ENCODE measurements at places on chromosomes 7 and 10.

GRCh38 chr10:58107506-58107905 is 160.2 kb downstream of the IPMK start:
- DNase-seq: no peak

DNA sequence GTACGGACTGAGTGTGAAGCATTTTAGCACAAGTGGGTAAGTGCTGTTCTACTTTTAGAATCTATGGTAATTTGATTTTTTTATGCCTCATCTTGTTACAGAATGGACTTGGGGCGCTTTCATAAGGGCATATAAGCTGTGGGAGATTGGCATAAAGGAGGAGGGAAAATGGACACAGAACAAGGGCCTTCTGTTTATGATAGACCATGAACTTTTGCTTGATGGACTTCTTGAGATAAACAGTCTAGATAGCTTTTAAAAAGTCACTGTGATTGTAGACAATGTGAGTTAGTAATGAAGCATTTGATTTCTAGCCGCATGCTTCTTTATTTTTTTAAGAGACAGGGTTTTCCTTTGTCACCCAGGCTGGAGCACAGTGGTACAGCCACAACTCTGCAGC is 2.0 kb downstream of the ZSCAN21 start:
- DNase-seq: no peak

DNA sequence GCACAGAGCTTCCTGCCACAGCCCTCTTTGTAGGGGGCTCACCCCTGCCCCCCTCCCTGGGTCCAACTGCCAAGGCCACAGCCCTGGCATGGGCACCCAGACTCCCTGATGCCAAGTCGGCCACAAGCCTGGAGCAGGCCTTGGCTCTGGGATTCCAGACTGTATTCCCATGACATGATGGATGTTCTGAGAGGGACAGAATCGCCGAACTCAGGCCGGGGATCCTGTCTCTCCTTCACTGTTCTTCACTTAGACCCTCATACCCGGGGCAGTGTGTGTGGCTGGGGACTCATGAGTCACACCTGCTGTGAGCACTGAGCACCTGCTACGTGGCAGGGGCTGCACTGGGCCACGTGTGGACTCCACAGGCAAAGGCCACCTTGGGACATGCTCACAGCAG is 7.9 kb downstream of the CALML5 start:
- no peak for DNase-seq

DNA sequence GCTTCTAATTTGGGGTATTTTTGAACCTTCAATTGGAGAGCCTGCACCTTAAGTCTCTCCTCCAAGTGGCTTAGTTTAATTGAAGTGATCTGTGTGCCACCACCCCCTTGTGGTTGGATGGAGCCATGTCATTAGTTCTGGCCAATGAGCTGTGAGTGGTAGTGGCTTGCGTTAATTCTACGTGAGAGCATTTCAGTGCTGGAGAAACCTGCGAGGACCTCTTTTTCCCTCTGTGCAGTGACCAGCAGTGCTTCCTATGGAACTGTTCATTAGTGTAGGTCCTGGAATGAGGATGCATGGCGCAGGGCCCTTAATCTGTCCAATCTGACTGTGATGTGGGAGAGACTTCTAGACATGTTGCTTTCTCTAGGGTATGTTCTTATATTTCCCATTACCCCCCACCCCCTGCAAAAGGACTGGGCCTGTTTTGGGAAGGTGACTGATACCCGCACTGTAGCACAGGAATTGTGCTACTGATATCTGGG is 3.8 kb downstream of the HILPDA start:
- no peak for DNase-seq

- no peak for DNase-seq
These were observed 20.0 kb upstream of the MKLN1 start for GRCh38 chr7:131307627-131308026.

GRCh38 chr7:122887848-122888247 is 1.6 kb upstream of the CADPS2 start:
- DNase-seq: no peak

DNA sequence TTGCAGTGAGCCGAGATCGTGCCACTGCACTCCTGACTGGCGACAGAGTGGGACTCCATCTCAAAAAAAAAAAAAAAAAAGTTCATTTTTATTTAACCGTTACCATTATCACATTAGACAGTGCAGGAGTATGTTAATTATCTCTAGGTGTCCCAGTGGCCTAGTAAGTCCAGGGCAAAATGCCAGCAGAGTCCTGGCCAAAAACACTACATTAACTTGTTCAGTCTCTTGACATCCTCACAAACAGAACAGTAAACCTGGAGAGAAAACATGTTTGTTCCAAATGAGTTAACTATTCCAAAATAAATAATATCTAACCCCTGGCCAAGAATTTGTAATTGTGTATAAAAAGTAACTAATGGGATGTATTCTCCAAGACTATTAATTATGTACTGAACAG is 43.2 kb downstream of the PTPRZ1 start:
- DNase-seq: peak; percentile 39

DNA sequence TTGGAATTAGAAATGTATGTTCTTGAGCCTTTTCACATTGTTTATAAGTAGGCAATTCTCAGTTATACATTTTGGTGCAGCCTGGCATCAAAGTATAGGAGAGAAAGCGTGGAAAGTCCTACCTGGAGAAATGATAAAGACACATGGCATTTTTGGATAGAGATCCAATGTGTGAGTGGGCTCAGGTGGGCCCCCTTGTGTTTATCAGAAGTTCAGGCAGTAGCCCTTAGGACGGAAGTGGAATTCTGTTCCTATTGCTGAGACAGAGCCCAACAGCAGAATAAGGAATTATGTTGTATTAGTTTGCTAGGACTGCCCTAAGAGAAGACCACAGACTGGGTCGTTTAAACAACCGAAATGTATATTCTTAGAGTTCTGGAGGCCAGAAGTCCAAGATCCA is 85.2 kb upstream of the AMPH start:
- DNase-seq: no peak

GRCh38 chr10:90959826-90960225 is 38.9 kb upstream of the ANKRD1 start:
- DNase-seq: no peak

GRCh38 chr7:116544487-116544886 is 19.7 kb downstream of the CAV1 start:
- no peak for DNase-seq

DNA sequence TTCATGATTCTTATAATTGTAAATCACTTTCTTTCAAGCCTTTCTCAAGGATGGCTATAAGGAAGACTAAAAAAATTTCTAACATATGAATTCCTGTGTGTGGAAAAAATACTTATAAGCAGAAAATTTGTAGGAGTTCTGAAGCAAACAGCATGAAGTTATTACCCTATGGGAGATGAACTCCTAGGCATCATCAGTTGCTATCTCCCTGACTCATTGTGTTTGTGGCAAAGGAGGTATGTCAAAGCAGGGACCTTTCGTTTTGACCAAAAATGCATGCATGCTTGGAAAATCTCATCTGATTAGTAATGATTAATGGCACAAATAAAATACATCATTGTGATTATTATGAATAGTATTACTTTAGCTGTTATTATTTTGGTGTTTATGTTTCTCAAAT is 59.4 kb downstream of the CALCR start:
- DNase-seq: no peak

- no peak for DNase-seq
These were observed 119.9 kb downstream of the WDR37 start for GRCh38 chr10:1175956-1176565.

DNA sequence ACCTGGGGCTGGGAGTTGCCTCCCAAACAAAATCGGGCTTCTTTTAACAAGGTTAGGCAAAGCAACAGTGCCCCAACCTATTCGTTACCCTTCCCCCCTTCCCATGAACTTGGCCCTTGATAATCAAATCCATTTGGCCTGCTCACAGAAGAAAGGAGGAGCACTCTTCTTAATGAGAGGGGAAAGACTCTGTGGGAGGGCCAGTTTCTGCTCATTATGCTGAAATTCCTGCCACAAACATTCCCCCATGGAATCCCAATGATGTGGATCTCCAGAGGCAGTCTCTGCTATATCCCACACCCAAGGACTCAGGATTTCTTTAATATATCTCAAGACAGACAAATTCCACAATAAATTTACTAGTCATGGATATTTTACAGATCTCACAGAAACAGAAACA is 43.0 kb downstream of the LSM5 start:
- no peak for DNase-seq

DNA sequence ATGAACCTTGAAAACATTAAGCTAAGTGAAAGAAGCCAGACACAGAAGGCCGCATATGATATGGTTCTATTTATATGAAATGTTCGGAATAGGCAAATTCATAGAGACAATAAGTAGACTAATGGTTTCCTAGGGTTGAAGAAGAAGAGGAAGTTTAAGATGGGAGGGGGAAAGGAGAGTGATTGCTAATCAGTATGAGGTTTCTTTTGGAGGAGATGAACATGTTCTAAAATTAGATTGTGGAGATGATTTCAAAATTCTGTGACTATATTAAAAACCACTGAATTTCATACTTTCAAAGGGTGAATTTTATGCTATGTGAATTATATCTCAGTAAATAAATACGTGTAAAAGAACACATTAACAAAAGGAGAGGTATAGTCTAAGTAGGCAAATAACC is 176.4 kb upstream of the HPS1 start:
- no peak for DNase-seq

- no peak for DNase-seq
These were observed 139.8 kb downstream of the MYOF start for GRCh38 chr10:93342366-93342765.

DNA sequence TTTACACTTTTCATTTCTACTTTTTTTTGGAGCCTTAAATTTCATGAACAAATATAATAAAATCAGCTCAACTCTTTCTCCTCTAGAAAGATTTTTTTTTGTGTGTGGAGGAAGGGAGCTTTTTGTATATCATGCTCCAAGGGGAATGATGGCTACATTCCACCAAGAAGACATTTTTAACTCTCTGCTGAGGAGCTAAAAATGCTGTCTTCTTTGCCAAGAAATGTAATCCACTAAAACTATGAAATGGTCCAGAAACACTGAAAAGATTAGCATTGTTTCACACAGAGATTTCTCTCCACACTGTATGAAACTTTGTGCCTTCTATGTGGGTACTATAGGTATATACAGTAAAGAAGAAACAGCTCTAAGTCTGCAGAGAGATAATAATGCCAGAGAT is 74.1 kb upstream of the ANK3 start:
- no peak for DNase-seq

DNA sequence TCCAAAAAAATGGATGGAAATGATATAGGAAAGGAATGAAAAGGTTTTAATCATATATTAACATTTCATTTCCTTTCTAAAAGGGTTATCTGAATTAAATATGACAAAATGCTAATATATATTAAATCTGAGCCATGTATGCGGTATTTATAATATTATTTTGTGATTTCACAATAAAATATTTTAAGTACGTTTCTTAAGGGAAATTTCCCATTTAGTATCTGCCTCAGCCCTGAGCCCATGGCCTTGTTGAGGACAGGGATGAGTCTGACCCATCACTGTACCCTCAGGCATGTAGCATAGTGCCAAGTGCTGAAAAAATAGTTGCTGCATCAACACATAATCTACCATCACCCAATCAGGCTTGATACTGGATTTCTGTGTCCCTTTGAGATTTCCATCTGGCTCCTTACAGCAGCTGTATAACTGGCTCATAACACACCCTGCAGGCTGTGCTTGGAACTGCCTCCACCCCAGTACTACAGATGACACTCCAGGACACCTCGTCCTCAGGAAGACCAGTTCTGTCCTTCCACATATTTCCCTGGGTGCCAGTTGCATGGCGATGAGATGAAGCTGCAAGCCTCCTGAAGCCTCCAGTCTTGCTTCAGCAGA is 59.4 kb upstream of the ASAH2 start:
- no peak for DNase-seq

DNA sequence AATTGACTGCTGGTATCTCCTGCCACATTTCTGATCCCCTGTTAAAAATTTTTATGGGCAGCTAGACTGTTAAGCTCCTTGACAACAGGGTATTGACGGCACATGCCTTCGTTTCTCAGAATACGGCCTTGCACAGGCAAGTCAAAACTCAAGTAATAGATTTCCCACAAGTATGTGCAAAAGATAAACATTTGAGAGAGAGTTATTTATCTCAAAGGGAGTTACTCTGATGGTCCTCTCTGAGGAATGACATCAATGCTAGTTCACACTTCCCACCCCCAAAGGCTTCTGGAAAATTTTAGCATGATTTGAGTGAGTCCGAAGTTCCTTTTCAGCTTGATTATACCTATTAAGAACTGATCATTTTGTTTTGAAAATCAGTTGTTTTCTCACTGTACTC is 71.9 kb downstream of the JCAD start:
- DNase-seq: no peak

DNA sequence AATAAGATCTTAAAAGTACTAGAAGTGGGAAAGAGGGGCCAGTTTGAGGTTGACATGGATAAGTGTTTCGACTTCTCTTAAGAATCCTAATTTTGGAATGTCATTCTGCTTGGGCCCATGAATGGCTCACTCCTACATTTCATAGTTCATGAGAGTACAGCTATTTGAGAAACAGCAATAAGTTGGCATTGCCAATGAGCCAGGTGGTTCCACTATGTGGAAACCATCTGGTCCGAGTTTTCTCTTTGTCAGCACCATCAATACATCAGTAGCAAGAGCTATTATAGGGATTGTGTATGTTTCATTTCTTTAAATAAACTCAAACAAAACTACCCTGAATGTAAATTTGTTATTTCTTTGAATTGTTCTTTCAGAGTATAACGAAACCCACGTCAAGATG is 78.1 kb upstream of the NEBL start:
- no peak for DNase-seq

DNA sequence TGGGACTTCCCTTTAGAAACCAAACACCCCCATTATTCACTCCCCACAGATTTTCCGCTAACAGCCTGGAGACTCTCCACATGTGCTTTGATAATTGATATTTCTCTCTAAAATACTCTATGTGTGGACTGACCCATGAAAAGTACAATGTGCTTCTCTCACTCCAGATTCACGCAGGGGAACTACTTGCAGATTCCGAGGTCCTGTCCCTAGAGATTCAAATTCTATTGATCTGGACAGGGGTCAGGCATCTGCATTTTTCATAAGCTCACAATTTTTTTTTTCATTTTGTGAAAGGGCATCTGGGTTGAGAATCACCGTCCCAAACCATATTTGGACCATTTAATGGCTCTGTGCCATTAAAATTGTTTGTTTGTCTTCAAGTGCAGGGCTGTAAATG is 98.7 kb downstream of the CALCR start:
- DNase-seq: no peak

DNA sequence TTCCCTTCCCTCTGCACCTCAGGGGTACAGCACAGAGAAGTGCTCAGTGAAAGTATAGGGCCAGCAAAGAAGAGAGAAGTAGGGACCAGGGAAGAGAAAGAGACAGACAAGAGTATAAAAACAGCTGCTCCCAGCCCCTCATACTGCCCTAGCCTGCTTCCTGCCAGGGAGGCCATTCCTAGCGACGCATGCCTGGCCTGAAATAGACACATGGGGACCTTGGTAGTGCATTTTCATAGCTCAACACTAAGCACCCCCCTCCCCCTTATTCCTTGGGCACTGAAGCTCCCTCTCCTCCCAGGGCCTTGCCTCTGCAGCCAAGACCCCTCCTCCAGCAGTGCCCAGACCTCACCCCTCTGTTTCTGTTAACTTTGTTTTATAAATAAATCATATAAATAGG is 64.7 kb downstream of the ZMIZ1 start:
- DNase-seq: no peak

- no peak for DNase-seq
These were observed 17.9 kb downstream of the JCAD start for GRCh38 chr10:30041196-30042105.

Data from spinal cord (tissue), 10 donors.